ENCODE measurements at places on chromosomes 5 and 9.

DNA sequence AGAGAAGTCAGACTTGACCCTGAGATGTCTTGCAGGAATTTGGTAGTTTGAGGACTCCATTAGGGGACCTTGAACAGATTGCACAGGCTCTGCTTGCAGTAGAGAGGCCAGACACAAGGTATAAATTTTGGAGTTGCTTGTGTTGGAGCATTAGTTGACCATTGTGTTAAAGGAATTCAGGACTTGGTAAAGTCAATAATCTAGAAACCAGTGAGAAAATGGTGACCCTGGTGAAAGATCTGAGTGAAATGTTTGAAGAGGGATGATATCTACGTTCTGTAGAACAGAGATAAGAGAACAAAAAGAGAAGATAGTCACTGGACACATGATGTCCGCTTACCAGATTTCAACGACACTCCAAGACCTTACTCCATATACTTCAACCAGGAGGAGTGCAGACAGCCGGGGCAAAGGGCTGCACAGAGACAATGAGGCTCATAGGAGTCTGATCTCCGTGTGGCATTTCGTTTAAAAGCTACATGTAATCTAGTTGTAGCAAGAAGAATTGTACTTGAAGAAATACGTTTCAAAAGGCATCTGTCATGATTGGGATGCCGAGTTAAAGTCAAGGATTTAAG lies 13.2 kb downstream of the DNAJC25 start:
- ATAC-seq = no peak

DNA sequence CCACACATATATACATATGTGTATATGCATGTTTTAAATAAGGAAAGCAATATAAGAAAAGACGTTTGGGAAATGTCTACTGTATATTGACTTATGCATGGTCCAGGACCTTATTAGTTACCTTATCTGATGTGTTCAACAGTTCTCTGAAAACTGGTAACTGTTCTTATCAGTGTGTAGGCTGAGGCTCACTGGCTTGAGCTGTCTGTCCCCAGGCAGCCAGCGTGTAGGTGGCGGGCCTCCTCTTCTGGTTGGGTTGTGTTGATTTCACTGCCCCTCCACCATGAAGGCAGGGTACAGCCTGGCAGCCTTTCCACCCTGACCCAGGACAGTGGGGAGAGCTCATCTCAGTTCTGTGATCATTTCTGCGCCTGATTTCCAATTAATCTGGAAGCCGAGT lies 38.7 kb upstream of the SEMA4D start:
- no peak for ATAC-seq

GRCh38 chr9:136804509-136805206 lies 3.1 kb upstream of the RABL6 start:
- no peak for ATAC-seq

DNA sequence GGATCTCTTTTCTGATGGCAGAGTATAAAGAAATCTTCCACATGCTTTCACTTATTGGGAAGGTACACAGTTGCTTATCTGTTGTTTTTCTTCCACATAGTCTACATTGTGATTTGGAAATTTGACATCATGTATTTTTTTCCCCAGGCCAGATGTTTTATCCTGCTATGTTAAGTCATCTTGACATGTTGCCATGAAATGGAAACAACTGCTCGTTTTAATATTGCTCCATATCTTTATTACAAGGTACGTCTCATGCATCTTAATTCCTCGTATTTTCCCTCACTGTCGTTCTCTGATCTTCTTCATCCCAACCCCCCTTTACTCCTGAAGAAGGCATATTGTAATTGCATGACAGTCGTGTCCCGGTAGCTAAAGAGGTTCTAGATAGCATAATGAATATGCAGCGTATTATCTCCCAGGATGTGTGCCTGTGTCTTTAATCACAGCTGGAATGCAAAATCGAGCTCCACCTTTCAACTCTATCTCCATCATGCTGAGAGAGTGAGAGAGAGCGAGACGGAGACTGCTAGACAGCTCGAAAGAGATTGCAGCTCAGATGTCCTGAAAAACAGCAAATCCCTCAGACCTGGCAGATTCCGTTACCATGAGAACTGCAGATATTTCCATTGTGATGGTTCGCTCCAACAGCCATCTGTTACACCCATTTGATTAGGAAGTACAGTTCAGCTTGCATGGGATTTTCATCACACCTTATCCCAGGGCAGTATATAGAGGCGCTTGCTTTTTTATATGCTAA lies 281.7 kb downstream of the TMEM38B start:
- ATAC-seq = no peak

DNA sequence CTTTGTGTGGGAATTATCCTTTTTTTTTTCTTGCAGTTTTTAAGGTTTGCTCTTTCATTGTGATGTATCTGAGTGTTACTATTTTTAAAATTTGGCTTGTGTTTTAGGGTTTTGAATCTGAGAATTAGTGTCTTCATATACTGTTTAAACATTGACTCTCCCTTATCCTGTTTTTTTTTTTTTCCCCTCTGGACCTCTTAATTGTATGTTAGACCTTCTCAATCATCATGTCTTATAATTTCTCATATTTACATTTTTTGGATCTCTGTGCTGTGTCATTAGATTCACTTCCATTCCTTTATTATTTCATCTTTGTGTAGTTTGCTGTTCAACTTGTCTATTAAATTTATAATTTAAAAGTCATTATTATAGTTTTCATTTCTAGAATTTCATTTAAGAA lies 47.0 kb downstream of the SCAMP1 start:
- ATAC-seq = no peak

DNA sequence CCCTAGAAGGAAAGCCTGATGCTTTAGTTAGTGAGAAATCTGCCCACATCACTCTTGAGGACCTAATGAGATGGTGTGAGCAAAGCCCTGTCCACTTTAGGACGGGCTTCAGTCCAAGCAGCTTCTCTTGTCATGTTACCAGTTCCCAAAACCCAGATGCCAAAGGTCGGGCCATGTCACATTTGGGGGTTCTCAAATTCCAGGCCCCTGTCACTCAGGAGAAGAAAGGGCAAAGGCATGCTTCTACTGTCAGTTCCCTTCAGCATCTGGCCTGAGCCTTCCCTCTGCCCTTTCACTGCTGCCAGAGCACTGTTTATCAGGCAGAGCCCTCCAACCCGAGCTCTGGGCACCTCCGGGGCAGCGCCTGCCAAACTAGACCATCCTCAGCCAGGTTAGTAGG lies 556.0 kb downstream of the BNC2 start:
- no peak for ATAC-seq

GRCh38 chr9:122186301-122186700 lies 26.6 kb downstream of the MORN5 start:
- ATAC-seq = no peak

GRCh38 chr9:13427587-13427986 lies 148.1 kb upstream of the MPDZ start:
- no peak for ATAC-seq

DNA sequence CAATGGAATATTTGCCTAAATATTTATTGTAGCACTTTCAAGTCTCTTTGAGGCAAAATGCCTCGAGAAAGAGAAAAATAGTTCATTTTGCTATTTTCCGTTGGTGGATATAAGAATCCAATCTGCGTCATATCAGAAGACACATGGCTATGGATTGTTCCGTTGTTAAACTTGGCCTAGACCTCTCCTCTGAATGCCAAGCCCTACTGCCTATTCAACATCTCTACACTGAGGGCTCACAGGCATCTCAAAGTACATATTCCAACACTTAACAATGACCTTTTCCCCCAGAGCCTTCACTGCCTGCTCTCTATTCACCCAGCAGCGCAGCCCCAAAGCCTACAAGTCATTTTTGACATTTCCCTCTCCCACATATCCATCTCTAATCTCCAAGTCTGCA lies 350.1 kb downstream of the GLIS3 start:
- no peak for ATAC-seq

GRCh38 chr9:135343837-135344522 lies 135.6 kb upstream of the PPP1R26 start:
- no peak for ATAC-seq

- ATAC-seq = peak; percentile 65
Measured at GRCh38 chr5:116361171-116361967, 213.3 kb downstream of the SEMA6A start.

GRCh38 chr5:56352808-56353590 lies 119.9 kb upstream of the ANKRD55 start:
- no peak for ATAC-seq

- peak; percentile 69 for ATAC-seq
Measured at GRCh38 chr5:59285300-59286016, 608.1 kb downstream of the PDE4D start.

DNA sequence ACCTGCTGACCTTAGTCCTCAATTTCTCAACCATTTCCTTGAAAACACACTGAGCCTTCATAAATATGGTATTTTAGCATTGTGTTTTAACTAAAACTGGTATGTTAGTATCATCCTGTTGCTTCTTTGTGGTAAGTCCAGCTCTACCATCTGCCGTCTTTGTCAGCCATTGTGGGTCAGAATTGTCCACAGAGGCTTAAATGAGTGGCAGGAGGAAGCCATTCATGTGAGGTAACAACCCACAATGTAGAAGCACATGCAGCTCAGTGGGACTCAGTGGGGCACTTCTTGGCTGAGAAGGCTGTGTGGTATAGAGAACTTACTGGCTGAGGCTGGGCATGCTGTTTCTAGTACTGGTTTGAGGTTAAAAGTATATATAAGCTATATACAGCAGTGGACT lies 149.2 kb upstream of the NR3C1 start:
- ATAC-seq = no peak

GRCh38 chr5:99037668-99038067 lies 108.9 kb upstream of the CHD1 start:
- ATAC-seq = no peak

GRCh38 chr5:82100303-82101077 lies 128.7 kb downstream of the ATG10 start:
- ATAC-seq = no peak
